ENCODE measurements at places on chromosomes 6 and 20. TPM values are rescaled to one million over a fixed set of nuclear protein-coding genes. Genes with fewer than 3 reads are reported as not detected.

The DCBLD1 gene
- total RNA-seq, result 39.0 TPM

The SLC22A7 gene
- total RNA-seq, result not detected

The DDO gene
- 3.9 TPM for total RNA-seq

The SASH1 gene
- total RNA-seq, result 58.9 TPM

DNA sequence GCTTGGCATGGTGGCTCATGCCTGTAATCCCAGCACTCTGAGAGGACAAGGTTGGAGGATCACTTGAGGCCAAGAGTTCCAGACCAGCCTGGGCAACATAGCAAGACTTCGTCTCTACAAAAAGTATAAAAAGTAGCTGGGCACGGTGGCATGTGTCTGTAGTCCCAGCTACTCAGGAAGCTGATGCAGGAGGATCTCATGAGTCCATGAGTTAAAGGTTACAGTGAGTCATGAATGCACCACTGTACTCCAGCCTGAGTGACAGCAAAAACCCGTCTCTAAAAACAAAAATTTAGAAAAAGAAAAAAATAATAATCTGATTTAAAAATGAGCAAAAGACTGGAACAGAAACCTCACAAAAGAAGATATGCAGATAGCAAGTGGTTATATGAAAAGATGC is 279.7 kb downstream of the RNGTT start:
- DNase-seq, result peak; percentile 17

GRCh38 chr20:58818586-58819285 is 32.0 kb downstream of the GNAS-AS1 start:
- DNase-seq, result peak; percentile 56

DNA sequence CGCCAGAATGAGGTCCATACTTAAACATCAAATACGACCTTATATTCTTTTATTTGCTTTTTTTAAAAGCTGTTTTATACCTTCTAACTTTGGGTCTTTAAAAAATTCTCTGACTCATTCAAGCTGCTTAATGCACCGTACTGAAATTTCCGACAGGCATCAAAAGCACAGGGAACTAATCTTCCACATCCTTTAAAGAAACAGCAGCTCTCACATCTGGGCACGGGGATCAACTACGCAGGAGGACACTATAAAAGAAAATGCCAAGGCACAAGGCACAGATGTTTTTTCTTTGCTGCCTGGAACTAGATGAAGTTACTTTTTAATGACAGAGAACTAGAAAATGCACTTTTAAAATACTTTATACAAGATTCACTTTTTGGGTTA is 112.4 kb upstream of the ARG1 start:
- DNase-seq, result no peak

- no peak for DNase-seq
These were observed 38.3 kb upstream of the ID1 start for GRCh38 chr20:31566658-31567379.

- DNase-seq, result no peak
These were observed 48.3 kb downstream of the PFDN4 start for GRCh38 chr20:54256202-54256601.

GRCh38 chr6:20630136-20630535 is 95.9 kb downstream of the CDKAL1 start:
- DNase-seq, result no peak

DNA sequence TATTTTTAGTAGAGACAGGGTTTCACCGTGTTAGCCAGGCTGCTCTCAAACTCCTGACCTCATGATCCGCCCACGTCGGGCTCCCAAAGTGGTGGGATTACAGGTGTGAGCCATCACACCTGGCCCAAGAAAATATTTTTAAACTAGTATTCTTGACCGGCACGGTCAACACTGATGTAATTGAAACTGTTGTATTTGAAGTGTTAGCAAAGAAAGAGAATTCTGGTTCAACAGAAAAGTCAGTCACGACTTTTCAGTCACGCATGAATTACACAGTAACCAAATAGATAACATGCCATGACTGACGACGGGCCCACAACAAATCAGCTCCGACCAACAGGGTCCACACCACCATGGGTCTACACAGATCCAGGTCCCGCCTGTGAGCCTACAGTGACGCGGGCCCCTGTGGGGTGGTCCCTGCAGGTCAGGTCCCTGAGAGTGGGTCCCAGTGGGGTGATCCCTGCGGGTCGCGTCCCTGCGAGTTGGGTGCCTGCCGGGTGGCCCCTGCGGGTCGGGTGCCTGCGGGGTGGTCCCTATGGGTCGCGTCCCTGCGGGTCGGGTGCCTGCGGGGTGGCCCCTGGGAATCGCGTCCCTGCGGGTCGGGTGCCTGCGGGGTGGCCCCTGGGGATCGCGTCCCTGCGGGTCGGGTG is 1.0 kb downstream of the GMEB2 start:
- peak; percentile 25 for DNase-seq

DNA sequence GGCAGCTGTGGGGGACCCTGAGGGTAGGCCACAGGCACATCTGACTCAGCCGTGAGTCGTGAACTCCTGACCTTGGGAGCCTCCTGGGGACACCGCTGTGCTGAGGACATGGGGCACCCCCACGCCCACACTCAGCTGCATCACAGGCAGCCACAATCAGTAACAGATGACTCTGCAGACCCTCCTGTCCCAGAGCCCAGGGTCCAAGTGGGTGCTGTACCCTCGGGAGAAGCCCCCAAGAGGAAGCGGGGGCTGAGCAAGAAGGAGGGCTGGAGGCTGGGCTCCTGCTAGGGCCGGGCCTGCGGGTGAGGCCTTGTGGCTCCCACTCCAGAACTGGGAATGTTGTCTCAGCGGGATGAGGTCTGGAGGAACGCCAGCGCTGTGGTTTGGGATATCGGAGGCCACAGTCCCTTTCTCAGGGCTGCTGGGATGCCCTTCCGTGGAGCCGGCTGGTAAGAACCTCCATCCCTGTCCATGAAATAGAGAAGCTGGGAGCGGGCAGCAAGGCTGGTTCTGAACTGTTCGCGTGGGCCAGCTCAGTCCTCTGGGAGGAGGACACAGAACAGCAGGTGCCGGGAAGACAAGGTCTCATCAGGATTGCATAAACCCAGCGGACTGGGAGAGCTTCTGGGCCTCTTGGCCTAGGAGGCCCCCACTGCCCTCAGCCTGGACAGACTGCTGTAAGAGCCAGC is 3.1 kb upstream of the LAMA5 start:
- DNase-seq, result peak; percentile 91

GRCh38 chr6:8686077-8686476 is 250.7 kb upstream of the SLC35B3 start:
- no peak for DNase-seq

- DNase-seq, result no peak
These were observed 119.3 kb downstream of the QRSL1 start for GRCh38 chr6:106748547-106749207.

GRCh38 chr6:37994223-37994622 is 174.7 kb downstream of the ZFAND3 start:
- DNase-seq, result no peak

GRCh38 chr6:113128661-113129060 is 728.5 kb upstream of the MARCKS start:
- no peak for DNase-seq

GRCh38 chr6:150775415-150776203 is 89.9 kb upstream of the MTHFD1L start:
- DNase-seq, result no peak

DNA sequence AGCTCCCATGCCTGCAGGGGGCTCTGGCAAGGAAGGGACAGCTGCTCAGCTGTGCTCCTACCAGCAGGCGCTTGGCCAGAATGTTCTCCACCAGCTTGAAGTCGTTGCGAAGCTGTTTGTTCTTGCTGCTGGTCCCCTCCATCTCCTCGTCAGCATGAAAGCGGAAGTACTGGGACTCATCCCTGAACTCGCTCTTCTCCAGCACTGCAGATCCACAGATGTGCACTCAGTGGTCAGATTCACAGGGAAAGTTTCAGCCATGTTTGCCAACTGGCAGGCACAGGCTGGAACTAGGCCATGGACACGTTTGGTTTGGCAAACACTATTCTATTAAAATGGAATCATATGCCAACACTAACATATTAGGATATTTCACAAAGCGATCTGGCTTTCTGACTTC is 167.9 kb downstream of the PREX1 start:
- no peak for DNase-seq

DNA sequence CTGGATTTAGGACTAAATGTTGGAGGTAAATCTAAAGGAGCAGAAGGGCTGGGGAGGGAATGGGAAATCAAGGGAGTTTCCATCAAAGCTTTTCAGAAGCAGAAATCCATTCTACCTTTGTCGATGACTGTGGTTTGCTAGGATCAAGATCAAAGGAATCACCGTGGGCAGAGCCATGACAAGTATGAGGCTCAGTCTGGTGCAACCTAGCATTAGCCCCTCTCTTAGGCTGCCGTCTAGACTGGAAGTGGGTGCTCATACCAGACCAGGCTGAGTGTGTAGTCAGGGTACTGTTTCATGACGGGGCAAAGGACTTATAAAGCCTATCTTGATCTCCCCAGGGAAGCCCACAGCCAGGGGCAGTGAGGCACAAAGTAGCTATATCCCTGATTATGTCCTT is 120.5 kb downstream of the BMP2 start:
- DNase-seq, result no peak
